Effector CD8-positive, alpha-beta T cell (primary cell): ENCODE measurements at places on chromosomes 7 and 10.
A peak's percentile ranks its signal among the peaks of the same experiment; 100 is the strongest.

- no peak for DNase-seq
Measured at GRCh38 chr7:39908141-39908540, 41.9 kb upstream of the CDK13 start.

DNA sequence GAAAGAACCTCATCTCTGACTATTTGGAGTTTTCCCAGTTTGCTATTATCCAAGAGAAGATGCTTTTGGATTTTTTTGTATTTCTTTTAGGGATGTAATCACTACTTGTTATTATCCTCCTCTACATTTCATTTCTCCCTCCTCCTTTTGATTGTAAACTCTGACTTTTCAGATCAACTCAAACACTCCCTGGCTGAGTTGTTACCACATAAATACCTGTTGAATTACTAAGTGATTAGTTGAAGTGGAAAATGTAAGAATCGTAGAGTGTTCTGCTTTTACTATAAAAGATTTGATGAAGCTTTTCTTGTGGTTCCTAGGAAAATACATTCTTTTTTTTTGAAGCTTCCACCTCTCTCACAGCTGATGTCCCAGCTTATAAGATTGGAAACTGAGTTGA lies 164.1 kb upstream of the C1GALT1 start:
- no peak for DNase-seq

GRCh38 chr10:17454161-17455014 lies at the start of gene ST8SIA6:
Gene ST8SIA6, minus strand, starts transcription at chr10:17454595. Its CDS starts 340 bp downstream, at chr10:17454255.
- DNase-seq: no peak

GRCh38 chr7:132072165-132072564 lies 504.1 kb downstream of the PLXNA4 start:
- DNase-seq: no peak

DNA sequence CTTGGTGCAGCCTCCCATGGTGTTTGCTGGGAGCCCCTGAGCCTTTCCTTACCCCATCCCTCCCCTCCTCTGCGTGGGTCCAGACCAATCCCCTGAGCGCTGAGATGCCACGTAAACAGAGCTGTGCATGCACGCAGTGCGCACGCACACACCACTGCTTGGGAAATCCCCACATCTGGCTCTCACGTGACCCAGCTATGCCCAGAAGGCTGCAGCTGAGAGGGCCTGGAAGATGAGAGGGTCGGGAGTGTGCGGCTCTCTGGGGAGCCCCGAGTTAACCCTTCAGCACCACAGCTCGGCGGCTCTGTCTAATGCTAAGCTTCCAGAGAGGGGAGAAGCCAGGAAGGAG lies 177.2 kb downstream of the SH3PXD2A start:
- DNase-seq: peak; percentile 82

DNA sequence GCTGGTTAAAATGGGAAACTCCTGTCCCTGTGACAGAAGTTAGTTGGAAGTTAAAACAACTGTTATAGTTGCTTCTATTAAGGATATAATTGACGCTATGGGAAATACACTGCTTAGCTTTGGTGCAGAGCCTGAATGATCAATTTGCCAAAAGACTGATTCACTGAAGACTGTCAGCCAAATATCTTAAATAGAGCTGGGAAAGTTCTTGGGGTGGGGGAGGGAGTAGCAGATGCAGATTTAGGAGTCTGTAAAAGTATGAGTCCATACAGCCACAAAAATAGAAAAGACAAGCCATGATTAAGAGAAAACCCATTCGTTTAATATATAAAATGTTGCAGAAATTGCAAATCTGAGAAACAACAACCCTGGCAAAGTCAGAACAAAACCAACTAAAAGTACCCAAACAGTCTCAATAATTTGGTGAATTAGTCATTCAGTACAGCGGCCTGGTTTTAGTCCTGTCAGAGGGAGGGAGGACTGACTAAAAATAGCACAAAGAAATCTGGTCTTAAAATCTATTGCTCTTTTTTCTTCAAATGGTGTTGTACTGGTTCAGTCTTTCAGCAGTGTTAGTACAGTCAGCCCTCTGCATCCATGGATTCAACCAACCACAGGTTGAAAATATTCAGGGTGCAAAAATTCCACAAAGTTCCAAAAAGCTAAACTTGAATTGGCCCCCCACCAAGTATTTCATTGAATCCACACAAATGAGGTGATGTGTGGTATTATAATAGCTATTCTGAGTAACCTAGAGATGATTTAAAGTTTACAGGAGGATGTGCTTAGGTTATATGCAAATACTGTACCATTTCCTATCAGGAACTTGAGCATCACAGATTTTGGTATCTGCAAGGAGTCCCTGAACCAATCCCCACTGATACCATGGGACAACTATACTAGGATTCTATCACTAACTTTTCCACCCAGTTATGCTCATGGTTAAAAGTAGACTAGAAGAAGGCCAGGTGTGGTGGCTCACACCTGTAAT lies 30.0 kb downstream of the STK17A start:
- DNase-seq: no peak
